Stimulated activated CD4-positive, alpha-beta T cell treated with anti-CD3 and anti-CD28 coated beads, Interleukin-4, amount 100 ng/mL, for 1 hour (primary cell): ENCODE measurements at places on chromosomes 12 and 14.

DNA sequence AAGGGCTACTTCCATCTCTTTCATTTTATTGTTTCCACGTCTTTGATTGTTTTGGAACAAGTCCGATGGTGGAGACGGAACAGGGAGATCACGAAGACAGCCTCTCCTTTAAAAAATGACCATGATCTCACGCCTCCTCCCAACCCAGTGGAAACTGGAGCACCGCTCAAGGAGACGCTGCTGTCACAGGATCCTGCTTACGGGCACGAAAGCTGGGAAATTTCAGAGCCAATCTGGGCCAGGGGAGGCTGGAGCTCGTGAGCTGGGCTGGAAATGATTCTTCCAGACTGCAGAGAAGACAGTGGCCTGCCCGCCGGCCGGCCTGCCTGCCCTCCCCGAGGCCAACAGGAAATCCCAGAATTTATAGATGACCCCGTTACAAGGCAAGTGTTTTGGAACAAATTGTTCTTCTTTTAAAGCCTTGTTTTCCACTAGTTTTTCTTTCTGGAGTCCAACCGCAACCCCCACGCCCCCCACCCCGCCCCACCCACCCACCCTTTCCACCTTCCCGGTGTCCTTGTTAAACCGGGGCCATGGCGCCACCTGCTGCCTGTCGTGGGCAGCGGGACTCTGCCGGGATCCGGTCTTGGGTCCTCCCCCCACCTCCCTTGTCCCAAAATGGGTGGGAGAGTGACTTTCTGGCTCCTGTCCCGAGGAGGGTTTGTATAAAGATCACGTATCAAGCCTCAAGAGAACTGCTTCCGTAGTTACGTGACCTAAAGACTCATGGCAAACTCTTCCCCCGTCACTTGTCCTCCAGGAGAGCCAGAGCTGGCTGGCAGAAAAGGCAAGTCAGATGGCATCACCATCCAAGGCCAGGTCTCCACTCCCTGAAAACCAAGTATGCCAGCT is 40.3 kb downstream of the MAP1LC3B2 start:
- peak; percentile 66 for DNase-seq

DNA sequence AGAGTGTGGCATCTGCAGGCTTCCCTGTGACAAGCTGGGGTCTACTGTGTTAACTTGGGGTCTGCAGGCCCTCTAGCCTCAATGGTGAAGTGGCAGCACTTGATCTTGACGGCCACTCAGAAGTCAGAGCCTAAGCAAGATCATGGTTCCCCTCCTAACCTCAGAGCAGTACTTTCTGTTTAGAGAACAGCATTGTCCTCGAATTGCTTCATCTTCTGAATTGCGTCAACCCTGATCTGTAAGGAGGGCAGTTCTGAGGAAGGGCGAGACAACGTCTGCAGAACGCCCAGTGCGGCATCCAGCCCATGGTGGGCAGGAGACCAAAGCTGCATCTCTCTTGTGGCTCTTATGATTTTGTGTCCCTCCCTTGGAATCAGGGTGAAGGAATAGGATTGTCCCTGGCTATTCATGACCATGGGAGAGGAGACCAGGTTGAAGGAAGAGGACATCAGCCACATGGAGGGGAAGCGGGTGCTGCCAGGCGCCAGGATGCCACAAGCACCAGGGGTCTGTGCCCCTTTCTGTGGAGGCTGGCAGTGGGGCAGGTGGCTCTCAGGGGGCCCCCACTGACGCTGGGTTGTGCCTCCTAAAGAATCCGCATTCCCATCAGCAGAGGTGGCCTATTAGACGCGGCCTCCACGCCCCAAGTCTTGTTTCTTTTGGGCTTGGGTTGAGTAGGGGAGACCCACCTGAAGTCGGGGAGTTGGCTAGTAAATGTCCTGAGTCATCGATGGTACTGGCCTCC is 2.2 kb downstream of the SERPINA9 start:
- DNase-seq, result no peak

DNA sequence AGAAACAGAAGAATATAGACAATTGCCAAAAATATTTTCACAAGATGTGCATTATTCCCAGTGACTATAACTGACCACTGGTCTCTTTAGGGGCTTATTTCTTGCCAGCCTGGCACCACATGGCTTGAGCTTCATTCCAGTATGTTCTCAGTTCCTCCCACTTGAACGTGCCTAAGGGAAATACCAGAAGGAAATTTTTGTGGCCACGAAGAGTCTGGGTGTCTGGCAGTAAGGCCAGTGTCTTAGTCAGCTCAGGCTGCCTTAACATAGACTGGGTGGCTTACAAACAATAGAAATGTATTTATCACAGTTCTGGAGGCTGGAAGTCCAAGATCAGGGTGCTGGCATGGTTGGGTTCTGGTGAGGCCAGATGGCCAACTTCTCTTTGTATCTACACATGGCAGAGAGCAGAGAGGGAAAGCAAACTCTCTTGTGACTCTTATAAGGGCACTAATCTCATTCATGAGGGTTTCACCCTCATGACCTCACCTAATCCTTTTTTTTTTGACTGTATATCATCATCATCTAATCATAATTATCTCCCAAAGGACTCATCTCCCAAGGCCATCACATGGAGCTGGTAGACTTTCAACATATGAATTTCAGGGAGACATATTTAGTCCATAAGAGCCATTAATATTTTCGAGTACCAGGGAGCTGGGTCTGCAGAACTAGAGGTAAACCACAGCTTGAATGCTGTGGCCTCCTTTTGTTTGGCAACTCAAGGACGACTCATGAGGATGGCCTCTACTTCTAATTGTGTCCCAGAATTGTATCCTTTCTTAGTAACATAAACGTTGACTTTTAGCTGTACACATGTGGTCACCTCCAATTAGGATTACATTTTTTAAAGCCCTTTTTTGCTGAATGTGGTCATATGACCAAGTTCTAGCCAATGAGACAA is 5.1 kb upstream of the SMOC1 start:
- DNase-seq, result no peak

DNA sequence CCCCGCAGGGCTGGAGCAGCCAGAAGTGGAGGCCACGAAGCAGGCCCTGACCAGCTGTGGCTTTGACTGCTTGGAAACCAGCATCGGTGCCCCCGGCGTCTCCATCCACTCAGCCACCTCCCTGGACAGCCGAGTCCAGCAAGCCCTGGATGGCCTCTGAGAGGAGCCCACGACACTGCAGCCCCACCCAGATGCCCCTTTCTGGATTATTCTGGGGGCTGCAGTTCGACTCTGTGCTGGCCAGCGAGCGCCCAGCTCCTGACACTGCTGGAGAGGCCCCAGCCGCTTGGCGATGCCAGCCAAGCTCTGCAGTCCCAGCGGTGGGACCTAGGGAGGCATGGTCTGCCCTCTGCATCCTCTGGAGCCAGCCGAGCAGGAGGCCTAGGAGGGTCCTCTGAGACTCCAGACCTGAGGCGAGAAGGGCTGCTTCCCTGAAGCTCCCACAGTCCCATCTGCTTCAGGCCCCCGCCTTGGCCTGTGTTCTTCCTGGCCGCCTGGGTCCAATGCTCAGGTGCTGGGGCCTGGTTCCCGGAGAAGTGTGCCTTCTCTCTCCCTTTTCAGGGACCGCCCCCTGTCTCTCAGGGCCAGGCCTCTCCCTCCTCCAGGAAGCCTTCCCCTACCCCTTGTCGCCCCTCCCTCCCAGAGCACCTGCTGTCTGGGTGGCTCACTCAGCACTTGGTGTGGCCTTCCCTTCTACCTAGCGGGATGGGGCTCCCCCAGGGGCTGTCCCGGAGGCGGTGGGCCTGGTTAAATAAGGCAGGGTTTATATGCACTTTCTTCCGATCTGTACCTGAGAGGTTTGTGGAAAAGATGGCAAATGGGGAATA is 23.0 kb downstream of the MVK start:
- no peak for DNase-seq

GRCh38 chr14:68885226-68886108 is 92.6 kb upstream of the ZFP36L1 start:
- no peak for DNase-seq

DNA sequence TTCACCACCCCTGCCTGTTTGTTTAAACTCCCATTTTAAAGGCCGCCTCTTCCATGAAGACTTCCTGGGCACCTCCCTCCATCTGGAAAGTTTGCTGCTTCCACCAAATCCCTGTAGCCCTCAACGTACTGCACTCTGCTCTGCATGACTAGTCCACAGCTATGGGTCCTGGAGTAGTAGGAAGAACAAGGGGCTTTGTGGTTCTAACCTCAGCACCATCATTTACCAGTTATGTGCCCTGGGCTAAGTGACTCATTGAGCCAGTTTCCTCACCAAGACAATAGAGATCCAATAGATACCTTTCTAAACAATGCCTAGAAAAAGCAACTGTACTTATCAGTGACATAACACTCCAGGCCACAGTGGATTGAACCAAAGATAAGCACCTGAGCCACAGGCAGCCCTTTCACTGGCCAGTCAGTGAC is 8.5 kb upstream of the LTBP2 start:
- DNase-seq, result no peak

- no peak for DNase-seq
Observed at GRCh38 chr12:27534060-27534764, 10.2 kb downstream of the PPFIBP1 start.

- DNase-seq, result no peak
Observed at GRCh38 chr14:68094158-68094557, 274.6 kb downstream of the RAD51B start.

- DNase-seq, result no peak
Observed at GRCh38 chr14:64711039-64711438, 6.8 kb downstream of the PLEKHG3 start.

GRCh38 chr12:109089683-109090082 is 3.6 kb downstream of the ALKBH2 start:
- DNase-seq, result no peak
